ENCODE measurements at places on chromosomes 2 and 18.

DNA sequence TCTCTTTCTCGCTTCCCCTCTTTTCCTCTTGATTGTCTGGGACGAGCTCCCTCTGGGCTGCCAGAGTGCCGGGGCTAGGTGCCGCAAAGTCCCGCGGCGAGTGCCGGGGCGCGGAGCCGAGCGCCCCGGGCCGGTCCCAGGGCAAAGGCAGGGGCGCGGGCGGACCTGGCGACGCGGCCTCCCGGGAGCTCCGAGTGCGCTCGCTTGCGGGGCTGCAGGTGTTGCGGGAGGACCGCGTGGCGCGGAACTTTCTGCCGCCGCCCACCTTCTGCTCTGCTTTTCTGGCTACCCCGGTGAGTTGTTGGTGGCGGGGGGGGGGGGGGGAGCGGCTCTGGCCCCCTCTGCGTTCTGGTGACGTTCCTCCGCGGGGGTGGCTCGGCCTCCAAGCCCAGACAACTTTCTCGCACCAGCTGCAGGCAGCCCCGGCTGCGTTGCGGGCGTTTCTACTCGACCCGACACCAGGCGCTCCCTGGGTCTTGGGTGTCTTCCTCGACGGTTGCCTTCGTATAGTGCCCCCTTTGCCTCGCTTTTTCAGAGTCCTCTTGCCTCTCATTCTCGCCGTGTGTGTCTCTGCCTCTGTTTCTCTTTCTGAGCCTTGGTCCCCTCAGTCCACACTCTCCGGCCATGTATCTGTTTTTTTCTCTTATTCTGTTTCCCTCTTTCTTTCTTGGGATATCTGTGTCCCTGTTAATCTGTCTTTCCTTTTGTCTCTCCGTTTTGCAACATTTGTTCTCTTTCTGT lies 759 bp downstream of the GALNT13 start:
- DNase-seq: no peak

GRCh38 chr2:172082105-172082943 lies 3.0 kb upstream of the DLX1 start:
- no peak for DNase-seq

DNA sequence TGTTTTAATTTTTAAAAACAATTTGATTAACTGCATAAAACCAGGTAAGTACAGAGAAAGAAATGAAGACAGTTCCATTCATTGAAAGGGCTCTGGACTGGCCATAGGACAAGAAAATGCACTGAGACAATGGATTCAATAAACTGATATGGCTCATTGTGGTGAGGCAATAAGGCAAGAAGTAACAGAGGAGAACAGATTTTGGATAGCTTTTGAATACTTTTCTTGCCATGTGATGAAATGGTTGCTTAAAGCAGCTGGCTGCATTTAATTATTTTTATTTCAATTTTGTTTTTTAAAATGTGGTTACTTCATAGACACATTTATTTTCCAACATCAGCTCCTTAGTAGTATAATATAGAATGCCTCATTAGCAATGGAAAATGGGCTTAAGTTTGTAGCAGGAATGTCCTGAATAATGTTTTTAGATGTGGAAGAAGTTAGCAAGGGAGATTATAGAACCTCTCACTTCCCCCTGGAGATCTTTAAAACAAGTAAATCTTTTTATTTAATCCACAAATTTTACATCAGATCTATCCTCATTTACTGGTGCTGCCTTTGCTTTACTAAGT lies 646.9 kb upstream of the ZEB2 start:
- no peak for DNase-seq

- DNase-seq: no peak
Observed at GRCh38 chr2:16061441-16062217, 121.3 kb downstream of the MYCN start.

DNA sequence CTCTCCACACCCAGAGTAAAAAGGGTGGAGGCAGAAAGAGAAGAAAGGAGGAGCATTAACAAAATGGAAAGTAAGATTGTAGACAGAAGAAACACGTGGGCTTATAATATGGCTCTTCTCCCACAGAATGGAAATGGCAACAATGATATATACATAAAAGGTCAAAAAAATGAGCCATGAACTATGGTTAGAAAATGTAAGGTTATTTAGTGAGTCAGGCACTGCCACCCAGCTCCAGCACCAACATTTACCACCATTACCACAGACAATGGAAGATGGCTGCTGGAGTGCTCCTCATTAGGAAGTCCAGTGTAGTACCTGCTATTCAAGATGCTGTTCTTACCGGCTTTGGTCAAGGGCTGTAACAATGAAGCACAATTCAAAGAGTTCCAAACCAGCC lies 258.0 kb downstream of the ZEB2 start:
- no peak for DNase-seq

DNA sequence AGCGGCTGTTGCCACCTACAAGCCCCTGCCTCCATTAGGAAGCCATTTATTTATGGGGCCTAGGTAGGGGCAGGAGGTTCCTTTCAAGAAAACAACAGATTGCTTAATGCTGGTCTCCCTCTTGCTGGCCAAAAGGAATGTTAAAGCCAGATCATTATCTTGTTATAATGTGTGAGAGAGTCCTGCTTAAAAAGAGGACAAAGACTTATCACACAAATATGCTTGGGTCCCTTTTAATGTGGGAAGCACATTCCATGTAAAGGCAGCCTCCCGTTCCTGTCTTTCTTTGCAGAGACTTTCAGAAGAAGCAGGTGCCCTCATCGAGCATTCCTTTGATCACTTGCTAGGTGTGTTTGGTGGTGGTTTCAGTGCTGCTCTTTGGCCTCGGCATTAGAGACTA lies 76.4 kb downstream of the AGAP1 start:
- no peak for DNase-seq

- DNase-seq: no peak
Observed at GRCh38 chr2:53087874-53088461, 679.6 kb upstream of the CHAC2 start.

DNA sequence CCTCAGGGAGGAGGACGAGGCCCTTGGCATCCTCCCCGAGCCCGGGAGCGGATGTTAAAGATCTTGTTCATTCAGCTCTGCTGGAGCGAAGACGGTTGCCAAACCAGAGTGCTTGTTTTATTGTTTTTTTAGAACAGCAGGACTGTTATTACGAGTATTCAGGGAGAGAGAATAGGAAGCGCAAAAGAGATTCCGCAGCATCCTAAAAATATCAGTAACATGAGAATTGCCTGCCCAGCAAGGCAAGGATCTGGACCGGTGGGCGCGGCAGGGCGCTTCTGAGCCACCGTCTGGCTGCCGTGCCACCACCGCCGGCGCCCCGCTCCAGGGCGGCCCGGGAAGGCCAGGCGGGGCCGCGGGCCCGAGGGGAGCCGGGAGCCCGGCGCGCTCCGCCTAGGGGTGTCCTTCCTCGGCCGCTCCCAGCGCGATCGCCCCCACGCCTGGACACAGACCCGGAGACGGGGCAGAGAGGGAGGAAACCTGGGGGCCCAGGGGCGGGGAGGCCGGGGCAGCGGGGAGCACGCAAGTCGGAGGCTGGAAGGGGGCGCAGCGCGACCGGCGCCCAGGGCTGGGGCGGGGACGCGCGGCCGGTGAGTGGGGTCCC lies 843 bp downstream of the CYS1 start:
- DNase-seq: no peak

DNA sequence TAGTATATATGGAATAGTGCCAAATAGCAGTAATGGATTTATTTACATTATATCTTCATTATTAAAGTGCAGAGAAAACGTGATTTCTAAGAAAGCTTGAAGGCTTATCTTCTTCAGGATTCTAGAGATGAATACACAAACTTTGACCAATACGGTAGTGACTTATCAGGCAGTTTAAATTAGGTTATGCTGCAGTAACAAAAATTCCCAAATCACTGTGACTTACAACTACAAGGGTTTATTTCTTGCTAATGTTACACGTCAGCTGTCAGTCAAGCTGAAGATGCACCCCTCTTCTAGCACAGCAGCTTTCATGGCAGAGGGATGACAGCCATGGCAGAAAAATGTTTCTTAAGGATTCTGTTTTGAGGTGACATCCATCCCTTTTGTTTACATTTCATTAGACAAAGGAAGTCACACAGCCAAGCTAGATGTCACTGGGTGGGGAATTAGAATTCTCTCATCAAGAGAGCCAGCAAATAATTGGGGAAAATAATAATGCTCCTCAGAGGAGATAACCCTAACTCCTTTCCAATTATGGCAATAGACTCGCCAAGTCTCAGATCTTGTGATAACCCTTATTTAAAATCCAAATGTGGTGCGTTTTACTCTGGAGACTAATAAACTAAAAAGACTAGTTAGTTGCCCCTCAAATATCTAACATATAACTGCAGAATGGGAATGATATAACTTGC lies 268.3 kb upstream of the CYP26B1 start:
- DNase-seq: no peak

DNA sequence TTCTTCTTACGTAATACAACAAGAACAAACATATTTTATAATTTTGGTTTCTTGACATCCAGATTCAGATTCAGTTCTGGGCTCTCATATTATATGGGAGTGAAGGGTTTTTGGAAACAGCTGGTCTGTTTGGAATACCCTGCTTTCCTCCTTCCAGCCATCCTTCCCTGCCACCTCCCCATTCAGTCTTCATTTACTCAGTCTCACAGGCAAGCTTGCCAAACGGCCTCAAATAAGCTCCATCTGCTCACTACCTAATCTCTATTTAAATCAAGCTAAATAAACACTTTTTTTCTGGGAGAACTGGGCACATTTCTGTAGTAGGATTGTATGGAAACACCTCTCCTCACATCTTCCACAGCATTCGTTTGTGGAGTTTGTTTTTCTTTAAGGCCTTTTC lies 147.5 kb downstream of the RND3 start:
- no peak for DNase-seq

GRCh38 chr2:178075006-178075326 lies 2.4 kb upstream of the PDE11A start:
- DNase-seq: no peak

GRCh38 chr2:112332123-112332696 lies 56.8 kb downstream of the ZC3H6 start:
- no peak for DNase-seq

GRCh38 chr2:38661306-38661705 lies 4.6 kb upstream of the GALM start:
- no peak for DNase-seq

- DNase-seq: no peak
Observed at GRCh38 chr2:187078297-187078696, 229.3 kb upstream of the ZSWIM2 start.

- no peak for DNase-seq
Observed at GRCh38 chr2:181910028-181910831, 18.7 kb downstream of the ITPRID2 start.

DNA sequence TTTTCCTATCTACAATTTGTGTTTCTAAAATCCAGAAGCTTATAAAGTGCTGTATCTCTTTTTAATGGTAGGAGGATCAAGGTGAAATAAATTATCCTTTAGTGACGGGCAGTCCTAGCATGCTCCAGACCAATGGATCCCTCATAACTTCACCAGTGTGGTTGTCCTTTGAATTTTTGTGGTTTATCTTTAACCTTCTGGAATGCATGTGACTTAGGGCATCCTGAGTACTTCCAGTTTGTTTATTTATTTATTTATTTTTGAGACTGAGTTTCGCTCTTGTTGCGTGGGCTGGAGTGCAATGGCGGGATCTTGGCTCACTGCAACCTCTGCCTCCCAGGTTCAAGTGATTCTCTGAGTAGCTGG lies 40.4 kb downstream of the NUP35 start:
- no peak for DNase-seq

DNA sequence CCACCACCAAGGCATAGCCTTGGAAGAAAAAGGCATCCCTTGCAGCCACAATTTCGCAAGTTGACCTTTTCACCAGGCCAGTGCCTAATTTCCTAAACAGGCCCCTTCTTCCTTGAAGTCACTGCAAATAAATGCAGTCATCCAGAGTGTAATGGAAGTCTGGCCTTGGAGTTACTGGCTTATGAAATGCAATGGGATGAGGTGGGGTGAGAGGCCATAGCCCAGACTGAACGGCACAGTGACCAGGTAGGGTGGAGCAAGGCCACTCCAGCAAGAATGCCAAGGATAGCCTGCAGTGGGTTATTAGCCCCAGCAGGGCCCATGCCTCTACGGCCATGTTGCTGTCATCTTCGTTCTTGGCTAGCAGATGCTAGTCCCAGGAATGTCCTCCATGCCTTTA lies 68.4 kb downstream of the BCL11A start:
- DNase-seq: no peak

DNA sequence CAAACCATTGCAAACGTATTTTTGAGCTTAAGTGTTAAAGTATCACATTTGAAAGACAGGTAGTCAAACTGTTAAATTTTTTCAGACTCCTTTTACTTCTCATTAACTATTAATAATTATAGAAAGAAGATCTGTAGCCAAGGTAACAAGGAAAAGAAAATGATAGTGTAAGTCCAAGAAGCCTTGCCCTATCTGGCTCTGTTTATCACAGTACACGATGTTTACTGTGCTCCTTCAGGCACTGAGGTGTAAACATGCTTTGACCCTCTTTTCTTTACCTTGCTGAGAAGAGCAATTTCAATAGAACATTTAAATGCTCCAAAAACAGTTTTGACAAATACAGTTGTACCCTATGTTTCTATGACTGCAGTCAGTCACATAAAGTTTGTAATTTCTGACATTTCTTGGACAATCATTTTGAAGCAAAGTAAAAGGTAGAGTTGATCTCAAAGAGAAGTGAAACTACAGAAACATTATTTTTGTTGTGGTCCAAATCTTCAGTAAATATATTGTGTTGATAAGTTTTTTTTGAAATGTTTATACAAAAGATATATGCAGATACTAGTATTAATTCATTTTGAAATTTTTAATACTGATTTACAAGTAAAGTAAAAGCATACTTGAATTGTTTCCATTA lies 152.6 kb upstream of the KYNU start:
- no peak for DNase-seq

DNA sequence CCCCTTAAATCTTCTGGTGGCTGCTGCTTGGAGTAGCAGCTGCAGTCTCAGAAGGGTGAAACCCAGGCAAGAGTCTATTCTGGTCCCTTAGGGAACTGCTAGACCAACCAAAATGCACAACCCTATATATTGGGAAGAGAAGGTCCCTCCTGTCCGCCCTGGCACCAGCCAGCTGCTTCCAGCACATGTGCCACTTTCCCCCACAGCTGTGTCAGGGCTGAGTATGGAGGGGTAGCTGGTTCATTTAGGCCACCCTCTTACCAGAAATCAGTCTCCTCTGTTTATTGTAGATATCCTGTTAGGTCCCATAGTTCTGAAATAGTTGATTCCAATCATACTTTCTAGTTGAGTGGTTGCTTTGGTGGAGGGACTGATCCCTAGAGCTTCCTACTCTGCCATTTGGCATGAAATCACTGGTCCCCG lies 68.9 kb downstream of the BIRC6 start:
- DNase-seq: no peak

Data from esophagus squamous epithelium (tissue), 5 donors.